ENCODE measurements at places on chromosomes 1 and 21.
A peak's percentile ranks its signal among the peaks of the same experiment; 100 is the strongest.

GRCh38 chr1:201296352-201296751 is 13.0 kb downstream of the PKP1 start:
- no peak for DNase-seq

DNA sequence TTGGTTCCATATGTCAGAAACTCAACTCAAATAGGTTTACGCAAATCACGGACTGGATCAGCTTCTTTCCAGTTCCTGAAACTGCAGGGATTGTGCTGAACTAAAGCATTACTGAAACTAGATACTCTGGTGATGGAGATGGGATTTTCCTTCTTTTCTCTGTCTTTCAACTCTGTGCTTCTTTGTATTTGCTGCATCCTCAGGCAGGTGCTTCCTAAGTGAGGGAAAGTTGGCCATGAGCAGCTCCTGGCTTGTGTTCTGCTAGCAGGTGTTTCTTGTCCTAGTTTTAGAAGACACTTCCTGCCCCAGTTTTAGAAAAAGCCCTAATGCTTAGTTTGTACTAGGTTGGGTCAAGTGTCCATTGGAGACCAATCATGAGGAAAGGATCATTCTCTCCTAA is 86.7 kb upstream of the USP24 start:
- DNase-seq: no peak

GRCh38 chr21:39153842-39154241 is 29.4 kb downstream of the PSMG1 start:
- DNase-seq: no peak

- DNase-seq: no peak
Measured at GRCh38 chr1:221695301-221695700, 46.6 kb downstream of the DUSP10 start.

DNA sequence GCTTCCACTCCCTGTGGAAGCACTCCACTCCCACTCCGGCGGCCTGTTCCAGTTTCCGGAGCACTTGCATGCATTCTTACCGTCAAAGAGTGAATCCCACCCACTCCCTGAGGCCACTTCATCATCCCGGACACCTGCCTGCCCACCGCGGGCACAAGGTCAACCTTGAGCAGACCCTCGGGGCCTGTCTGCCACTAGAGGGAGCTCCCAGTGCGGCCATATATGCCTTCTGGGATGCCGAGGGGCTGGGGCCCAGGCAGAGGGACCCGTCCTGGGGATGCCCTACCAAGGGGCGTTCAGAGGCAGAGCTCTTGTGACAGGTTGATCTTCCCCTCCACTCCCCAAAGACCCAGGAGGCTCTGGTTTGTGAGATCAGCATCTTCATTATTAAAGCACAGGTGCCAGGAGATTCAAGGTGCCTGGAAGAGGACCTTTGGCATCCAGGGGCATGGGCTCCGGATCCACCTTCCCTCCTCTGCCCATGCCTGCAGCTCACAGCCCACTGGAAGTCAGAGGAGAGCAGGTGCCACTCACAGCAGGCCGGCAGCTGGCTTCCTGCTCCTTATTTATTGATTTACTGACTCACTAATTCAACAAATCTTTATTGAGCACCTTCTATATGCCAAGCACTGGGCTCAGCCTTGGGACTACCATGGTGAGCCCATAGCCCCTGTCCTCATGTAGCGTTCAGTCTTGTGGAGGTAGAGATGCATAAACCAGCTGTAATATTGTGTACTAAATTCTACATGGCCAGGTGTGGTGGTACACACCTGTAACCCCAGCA is 47.3 kb downstream of the UBIAD1 start:
- peak; percentile 57 for DNase-seq

DNA sequence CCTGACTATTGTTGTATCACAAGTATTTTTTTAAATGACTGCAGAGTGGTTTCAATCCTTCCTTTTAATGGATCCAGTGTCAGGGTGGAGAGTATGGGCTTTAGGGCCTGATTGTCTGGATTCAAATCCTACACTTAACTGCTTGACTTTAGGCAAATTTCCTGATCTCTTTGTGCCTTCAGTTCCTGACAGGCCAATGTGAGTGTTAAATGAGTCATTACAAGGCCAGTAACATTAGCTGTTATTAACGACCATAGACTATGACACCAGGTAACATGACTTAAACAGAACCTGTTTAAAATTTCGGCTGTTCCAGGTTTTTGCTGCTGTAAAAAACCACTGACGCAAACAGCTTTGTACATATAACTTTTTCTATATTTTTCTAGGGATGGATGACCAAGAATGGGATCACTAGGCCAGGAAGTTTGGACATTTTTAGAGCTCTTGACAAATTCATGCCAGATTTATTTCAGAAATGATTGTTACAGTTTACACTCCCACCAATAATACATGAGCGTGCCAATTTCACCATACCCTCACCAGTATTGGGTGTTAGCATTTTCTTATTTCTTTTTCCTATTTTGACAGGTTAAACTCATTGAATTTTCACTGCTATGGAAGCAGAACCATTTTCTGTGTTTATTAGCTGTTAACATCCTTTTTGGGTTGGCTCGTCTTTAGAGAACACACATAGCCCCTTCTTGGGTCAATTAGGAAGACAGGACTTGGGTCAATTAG is 11.3 kb downstream of the ZNF362 start:
- DNase-seq: no peak

DNA sequence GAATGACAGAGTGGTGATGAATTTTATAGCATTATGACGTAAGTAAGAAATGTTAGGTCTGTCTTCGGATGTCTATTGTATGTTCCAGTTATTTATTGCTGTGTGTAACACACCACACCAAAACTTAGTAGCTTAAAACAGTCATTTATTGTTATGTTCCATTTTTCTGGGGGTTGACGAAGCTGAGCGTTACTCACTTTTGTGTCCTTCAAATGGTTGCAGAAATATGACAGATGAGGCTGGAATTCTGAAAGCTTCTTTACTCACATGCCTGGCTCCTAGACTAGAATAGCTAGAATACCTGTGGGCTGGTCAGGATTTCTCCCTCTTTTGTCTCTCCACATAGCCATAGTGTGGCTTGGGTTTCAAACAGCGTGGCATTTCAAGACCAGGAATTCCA is 62.1 kb upstream of the S1PR1 start:
- no peak for DNase-seq

- peak; percentile 52 for DNase-seq
Measured at GRCh38 chr1:198492872-198493271, 47.6 kb downstream of the ATP6V1G3 start.

DNA sequence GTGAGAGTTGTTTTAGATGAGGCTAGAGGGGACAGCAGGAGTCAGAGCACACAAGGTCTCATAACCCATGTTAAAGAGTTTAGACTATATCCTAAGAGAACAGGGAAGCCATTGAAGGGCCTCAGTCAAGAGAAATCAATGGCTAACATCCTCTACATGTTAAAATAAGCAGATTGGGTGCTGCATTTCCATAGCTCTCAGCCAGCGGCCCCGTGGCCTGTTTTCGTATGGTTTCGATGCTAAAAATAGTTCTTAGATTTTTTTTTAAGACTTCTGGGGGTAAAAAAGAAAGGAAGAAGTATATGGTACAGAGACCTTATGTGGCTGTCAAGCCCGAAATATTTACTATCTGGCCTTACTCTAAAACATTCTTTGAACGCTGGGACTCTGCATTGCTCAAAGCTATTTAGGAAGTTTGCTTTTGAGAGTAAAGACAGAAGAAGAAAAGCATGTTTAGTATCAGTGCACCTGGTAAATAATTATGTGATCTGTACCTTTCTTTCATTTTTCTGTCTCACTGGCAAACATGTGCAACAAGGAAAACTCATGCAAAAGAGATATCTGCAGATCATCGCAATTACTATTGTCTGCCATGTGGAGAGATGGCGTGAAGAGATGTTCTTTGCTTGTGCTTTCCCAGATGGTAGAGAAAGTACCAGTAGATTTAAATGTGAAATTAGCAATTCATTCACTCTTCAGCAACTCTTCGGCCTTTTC is 8.4 kb downstream of the PDIK1L start:
- DNase-seq: no peak

DNA sequence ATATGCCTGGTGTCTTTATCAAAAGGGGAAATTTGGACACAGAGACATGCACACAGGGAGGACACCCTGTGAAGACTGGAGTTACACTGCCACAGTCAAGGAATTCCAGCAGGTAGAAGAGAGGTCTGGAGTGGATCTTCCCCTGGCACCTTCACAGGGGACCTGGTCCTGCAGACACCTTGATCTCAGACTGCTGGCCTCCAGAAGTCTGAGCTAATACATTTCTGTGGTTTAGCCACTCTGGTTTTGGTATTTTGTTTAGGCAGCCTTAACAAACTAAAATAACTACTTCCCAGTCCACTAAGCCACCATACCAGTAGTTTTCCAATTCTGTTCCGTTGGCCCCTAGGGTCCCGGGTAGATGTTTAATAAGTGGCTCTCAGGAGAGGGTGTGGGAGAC is 164.7 kb downstream of the SETD4 start:
- no peak for DNase-seq

GRCh38 chr21:30880914-30881313 is 466 bp downstream of the KRTAP11-1 start:
- DNase-seq: peak; percentile 1

GRCh38 chr1:177950506-177950905 is 19.4 kb downstream of the SEC16B start:
- no peak for DNase-seq

DNA sequence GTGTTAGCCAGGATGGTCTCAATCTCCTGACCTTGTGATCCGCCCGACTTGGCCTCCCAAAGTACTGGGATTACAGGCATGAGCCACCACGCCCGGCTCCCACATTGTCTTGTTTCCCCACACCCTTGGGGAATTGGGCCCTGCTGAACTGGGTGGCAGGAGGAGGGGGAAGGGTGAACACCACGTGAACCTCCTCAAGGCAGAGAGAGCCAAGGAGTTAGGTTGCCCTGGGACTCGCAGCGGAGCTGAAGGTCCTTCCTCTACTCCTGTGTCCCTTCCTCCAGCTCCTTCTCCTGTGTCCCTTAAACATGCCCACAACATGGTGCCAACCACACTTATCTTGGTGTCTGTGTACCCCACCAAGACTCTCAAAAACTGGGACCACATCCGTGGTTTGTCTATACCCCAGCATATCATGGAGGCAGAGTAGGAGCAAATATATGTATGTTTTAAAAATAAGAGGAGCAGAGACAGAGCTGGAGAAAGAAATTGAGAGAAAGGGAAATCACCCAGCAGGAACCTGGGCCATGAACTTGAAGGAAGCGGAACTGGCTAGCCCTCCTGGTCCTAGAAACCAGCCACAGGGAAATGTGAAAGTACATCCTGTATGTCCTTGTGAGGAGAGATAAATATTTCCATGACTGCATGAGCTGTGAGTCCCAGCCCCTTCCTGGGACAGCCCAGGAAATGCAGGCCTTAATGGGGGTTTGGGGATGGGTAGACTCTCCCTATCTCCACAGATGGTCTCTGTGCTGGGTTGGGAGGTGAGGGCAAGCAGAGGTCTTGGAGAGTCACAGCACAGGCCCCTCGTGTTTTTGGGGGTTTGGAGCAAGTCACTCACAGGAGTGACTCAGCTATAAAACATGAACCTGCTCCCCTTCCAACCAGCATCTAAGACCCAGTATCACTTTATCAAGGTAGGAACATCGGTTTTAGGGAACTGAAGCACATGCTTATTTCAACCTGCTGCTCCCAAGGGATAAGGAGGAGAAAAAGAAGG is 9.4 kb upstream of the TAL1 start:
- no peak for DNase-seq

DNA sequence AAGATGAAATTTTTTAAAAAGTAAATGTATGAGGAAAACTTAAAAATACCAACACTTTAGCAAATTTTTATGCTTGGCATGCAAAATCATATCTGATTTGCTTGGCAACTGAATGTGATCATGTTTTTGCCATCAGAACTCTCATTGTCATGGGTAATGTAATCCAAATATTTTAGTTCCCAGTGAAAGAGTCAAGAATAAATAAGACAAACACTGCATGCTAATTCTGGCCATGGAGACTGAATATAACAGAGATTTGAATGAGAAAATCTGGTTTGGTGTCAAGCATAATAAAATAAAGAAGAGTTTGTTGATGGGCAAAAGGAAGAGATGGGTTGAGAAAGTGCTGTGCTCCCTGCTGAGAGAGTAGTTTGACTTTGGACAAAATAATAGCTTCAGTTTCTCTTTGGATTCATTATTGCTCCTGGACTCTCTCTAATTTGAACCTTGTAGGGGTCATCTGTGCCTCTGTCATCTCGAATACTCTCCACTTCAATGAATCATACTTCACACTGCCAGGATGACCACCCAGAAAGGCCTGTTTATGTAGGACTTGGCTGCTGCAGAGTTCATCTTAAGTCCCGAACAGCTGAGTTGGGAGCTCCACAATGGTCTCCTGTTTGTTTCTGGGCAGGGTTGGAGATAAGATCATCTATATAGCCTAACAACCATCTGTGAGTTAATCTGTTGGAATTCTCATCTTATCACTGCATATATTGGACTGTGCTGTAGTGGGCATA is 34.4 kb downstream of the ADAMTS1 start:
- DNase-seq: no peak

- DNase-seq: no peak
Measured at GRCh38 chr1:209534496-209535250, 48.8 kb upstream of the CAMK1G start.

DNA sequence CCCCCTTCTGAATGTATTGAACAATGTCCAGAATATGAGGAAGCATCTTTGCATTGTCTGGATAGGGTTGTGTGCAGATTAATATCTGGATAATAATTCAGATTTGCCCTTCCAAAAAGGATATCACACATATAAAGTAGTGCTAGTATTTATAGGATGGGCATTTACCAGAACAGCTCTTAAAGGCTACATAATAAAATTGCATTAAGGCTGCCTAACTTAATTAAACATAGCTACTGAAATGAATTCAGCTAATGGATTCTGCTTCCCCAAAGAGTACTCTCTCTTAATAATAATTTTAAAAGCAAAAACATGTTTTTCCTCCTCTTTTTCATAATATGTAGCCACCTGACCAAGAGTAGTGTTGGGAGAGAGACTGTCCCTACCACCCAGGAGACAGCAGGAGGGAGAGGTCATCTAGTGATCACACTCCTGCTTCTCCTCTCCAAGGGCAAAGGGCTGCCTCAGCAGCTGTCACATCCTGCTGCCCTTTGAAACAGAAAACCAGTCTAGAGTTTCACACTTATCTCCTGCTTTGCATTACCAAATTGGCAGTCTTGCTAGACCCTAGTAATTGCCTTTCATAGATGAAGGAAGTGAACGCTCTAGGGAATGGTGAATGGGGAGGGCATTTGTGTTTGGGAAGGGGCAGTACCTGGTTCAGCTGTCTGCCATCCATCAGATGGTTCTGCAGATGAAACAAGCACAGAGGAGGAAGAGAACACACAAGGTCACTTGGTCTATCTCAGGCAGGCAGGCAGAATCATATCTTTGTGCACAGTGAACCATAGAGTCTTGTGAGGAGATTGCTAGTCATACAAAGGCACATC is 29.3 kb upstream of the DDAH1 start:
- DNase-seq: peak; percentile 47

GRCh38 chr1:183646776-183647175 is 6.3 kb downstream of the APOBEC4 start:
- DNase-seq: no peak

- DNase-seq: no peak
Measured at GRCh38 chr1:164695956-164696665, 137.1 kb downstream of the PBX1 start.
